ENCODE measurements at places on chromosomes 2 and 18.

GRCh38 chr18:76149284-76149683 lies 345.8 kb downstream of the ZNF516 start:
- no peak for DNase-seq

GRCh38 chr2:122077771-122078170 lies 322.3 kb downstream of the TSN start:
- no peak for DNase-seq

DNA sequence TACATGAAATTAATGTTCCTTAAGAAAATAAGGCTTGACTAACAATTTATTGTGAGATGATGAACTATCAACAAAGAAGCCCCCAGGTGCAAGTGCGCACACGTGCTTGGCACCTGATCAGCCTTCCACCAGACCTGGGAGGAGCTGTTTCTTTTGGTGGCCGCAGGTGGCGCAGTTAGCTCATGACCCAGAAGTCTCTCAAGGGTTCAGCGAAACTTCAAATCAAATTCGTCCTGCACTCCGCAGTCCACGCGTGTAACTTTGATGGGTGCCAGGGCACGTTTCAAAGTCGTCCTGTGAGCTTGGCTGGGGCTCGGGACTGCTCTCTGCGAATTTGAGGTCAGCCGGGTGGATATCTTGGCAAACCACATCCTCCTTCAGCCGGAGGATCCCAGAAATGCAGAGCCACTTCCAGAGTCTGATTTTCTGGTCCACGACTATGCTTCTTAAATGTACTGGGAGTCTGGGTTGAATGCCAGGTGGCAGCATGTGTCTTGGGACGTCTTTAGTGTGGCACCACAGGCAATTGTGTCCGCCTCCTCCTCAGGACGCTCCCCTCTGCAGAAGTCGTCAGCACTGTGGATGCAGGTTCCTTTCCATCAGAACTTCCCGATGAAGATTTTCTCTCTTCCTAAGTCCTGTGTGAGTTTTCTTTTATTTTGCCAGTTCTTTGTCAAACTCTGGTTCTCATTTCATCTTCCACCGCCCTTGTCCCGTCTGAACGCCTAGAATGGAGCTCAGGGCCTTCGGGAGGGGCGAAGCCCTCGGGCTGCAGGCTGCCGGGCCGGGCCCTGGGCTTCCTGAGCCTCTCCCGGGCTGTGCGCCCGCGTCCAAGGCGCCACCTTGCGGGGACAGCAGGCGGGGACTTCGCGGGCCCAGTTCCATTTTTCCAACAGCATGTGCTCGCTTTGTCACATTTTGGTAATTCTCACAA lies 61.3 kb upstream of the RAPGEF4 start:
- DNase-seq: no peak

GRCh38 chr2:99940963-99941362 lies 201.4 kb downstream of the AFF3 start:
- peak; percentile 24 for DNase-seq

DNA sequence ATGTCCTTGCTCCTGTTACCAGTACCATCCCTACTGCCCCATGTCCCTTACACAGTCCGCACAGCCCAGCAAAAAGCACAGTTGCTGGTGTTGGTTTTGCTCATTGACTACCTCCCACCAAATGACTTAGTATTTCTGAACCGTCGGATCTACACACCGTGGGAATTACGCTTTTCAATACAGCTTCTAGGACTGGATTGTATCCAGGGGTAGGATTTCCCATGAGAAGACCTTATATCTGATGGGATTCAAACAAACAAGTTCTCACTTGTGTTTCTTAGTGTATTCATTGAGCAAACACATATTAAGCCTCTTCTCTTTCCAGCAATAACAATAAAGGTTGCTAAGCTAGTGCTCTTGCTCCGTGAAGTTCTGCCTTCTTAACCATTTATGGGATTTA lies 25.8 kb downstream of the TRAPPC12 start:
- DNase-seq: no peak

- DNase-seq: no peak
Observed at GRCh38 chr2:45182667-45183295, 173.5 kb upstream of the SIX2 start.

- no peak for DNase-seq
Observed at GRCh38 chr2:66442516-66443185, 7.7 kb downstream of the MEIS1 start.

DNA sequence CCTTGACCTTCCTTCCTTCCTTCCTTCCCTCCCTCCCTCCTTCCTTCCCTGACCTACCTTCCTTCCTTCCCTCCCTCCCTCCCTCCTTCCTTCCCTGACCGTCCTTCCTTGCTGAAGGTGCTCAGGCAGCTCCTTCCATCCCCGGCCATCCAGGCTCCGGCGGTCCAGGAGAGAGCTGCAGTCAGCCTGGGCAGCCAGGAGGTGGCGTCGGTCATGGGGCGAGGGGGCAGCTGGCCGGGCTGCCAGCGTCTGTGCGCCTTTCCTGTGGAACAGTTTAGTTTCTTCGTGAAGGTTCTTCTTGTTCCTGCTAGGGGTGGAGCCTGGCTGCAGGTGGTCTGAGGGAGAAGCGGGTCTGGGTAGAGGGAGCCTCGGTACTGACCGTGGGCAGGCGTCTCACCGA lies 15.7 kb downstream of the GPR35 start:
- no peak for DNase-seq

Data from fibroblast of skin of left biceps (primary cell).